Neural crest cell (in vitro differentiated cells): ENCODE measurements at places on chromosomes 1 and 21.

DNA sequence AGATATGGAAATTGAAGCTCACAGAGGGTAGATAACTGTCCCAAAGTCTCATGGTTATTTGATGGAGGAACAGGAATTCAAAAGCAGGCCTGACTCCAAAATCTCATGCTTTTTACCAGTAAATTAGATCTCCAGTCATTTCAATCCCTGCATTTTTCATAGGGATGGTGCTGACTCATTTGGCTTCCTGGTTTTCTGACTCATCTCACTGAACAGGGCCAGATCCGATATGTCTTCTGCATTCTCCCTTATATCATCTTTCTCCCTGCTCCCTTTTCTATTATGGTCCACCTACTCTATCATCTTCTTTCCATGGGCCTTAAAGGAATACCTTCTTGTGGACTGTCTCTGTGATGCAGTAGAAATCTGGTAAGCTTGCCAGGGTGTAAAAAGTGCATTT lies 187.2 kb downstream of the FGGY start:
- H3K27ac ChIP-seq, result no peak overlapping the region
- no peaks in the 10 kb centered on the region for H3K27me3 ChIP-seq
- no peak for DNase-seq
- no peaks in the 10 kb centered on the region for H3K4me1 ChIP-seq

- H3K4me1 ChIP-seq, result no peaks in the 10 kb centered on the region
- DNase-seq, result no peak
- H3K27me3 ChIP-seq, result no peaks in the 10 kb centered on the region
- H3K36me3 ChIP-seq, result peaks cover 7% of the 10 kb centered on the region
Measured at GRCh38 chr1:28494737-28495136, 11.1 kb upstream of the RCC1 start.

- no peaks in the 10 kb centered on the region for H3K27me3 ChIP-seq
- no peak for DNase-seq
- H3K36me3 ChIP-seq, result no peaks in the 10 kb centered on the region
Measured at GRCh38 chr21:35602811-35603362, 457.4 kb downstream of the SETD4 start.

- DNase-seq, result no peak
- H3K4me1 ChIP-seq, result peaks cover 29% of the 10 kb centered on the region
- no peaks in the 10 kb centered on the region for H3K36me3 ChIP-seq
- H3K4me3 ChIP-seq, result no peak overlapping the region
- H3K27me3 ChIP-seq, result no peaks in the 10 kb centered on the region
Measured at GRCh38 chr1:53391296-53391695, 63.4 kb upstream of the LRP8 start.

DNA sequence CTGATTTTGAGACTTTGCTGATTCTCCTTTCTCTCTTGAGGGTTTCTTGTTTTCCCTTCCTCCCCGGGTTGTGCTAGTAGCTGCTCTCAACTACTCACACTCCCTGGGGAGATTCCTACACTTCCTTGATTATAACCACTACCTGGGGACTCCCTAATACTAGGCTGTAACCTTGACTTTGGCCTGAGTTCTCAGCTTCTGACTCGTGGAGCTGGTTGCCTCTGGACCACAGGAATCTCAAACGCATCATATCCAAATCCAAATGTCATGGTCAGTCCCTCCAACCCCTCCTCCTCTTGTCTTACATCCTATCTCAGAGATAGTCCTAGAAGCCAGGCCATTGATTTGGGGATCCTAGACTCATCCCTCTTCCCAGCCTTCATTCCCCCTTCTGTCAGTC lies 12.0 kb downstream of the MOV10 start:
- no peak overlapping the region for H3K4me3 ChIP-seq
- no peaks in the 10 kb centered on the region for H3K36me3 ChIP-seq
- no peak overlapping the region for H3K27ac ChIP-seq
- H3K27me3 ChIP-seq, result no peaks in the 10 kb centered on the region

GRCh38 chr1:116352349-116352813 lies 20.7 kb upstream of the ATP1A1 start:
- H3K4me1 ChIP-seq, result peaks cover 19% of the 10 kb centered on the region
- no peaks in the 10 kb centered on the region for H3K27me3 ChIP-seq
- H3K4me3 ChIP-seq, result no peak overlapping the region

DNA sequence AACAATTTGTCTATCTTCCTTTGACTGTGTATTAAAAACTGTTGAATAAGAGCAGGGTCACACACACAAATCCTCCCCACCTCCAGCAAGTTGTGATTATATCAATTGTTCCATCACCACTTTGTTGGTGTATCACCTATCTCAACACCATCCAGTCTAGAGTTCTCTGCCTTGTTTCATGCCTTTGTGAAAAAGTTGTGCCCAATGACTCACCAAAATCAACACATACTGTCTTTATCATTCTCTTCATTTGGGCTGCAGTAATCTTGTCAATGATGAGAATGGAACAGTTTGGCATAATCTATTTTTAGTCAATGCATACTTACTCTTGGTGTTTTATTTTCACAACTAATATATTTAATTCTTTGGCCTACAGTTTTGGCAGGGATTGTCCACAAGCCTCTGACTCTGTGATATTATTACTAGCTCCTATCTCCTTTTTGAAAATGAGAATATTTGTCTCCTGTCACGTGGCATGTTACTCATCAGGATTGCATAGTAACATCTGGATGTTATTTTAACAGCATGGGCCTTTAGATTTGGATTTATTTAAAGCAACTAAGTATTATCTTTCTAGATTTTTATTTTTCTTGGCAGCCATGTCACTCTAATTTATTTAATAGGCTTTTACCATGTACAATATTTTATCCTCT lies 5.1 kb downstream of the C1orf87 start:
- no peak overlapping the region for H3K27ac ChIP-seq
- peaks cover 27% of the 10 kb centered on the region for H3K27me3 ChIP-seq
- no peak for DNase-seq
- no peaks in the 10 kb centered on the region for H3K36me3 ChIP-seq

- peaks cover 16% of the 10 kb centered on the region for H3K27me3 ChIP-seq
- H3K4me3 ChIP-seq, result no peak overlapping the region
- DNase-seq, result no peak
Measured at GRCh38 chr1:159289060-159289459, 13.1 kb upstream of the FCER1A start.

GRCh38 chr21:36888466-36888865 lies 78.0 kb downstream of the HLCS start:
- H3K4me3 ChIP-seq, result no peak overlapping the region
- H3K4me1 ChIP-seq, result peaks cover 10% of the 10 kb centered on the region
- peak overlapping the region; percentile 39 for H3K27ac ChIP-seq
- H3K27me3 ChIP-seq, result peaks cover 3% of the 10 kb centered on the region
- DNase-seq, result no peak

GRCh38 chr1:20248971-20249612 lies 41.6 kb upstream of the VWA5B1 start:
- DNase-seq, result no peak
- no peaks in the 10 kb centered on the region for H3K36me3 ChIP-seq
- H3K27me3 ChIP-seq, result peaks cover 24% of the 10 kb centered on the region
- H3K27ac ChIP-seq, result no peak overlapping the region
- H3K4me1 ChIP-seq, result no peaks in the 10 kb centered on the region
- H3K4me3 ChIP-seq, result no peak overlapping the region

- DNase-seq, result no peak
- H3K36me3 ChIP-seq, result no peaks in the 10 kb centered on the region
- H3K4me1 ChIP-seq, result no peaks in the 10 kb centered on the region
- no peak overlapping the region for H3K27ac ChIP-seq
- no peak overlapping the region for H3K4me3 ChIP-seq
- H3K27me3 ChIP-seq, result peaks cover 5% of the 10 kb centered on the region
Measured at GRCh38 chr1:206757524-206758266, 12.9 kb upstream of the IL19 start.

- peaks cover 39% of the 10 kb centered on the region for H3K4me1 ChIP-seq
- H3K27ac ChIP-seq, result peak overlapping the region; percentile 97
- H3K36me3 ChIP-seq, result no peaks in the 10 kb centered on the region
- H3K27me3 ChIP-seq, result no peaks in the 10 kb centered on the region
Measured at GRCh38 chr1:204493984-204494280, 673 bp downstream of the PIK3C2B start.

GRCh38 chr1:53847980-53848379 lies 9.9 kb upstream of the NDC1 start:
- no peak for DNase-seq
- peaks cover 26% of the 10 kb centered on the region for H3K36me3 ChIP-seq
- no peak overlapping the region for H3K4me3 ChIP-seq
- H3K4me1 ChIP-seq, result peaks cover 13% of the 10 kb centered on the region
- H3K27ac ChIP-seq, result no peak overlapping the region
- H3K27me3 ChIP-seq, result no peaks in the 10 kb centered on the region

DNA sequence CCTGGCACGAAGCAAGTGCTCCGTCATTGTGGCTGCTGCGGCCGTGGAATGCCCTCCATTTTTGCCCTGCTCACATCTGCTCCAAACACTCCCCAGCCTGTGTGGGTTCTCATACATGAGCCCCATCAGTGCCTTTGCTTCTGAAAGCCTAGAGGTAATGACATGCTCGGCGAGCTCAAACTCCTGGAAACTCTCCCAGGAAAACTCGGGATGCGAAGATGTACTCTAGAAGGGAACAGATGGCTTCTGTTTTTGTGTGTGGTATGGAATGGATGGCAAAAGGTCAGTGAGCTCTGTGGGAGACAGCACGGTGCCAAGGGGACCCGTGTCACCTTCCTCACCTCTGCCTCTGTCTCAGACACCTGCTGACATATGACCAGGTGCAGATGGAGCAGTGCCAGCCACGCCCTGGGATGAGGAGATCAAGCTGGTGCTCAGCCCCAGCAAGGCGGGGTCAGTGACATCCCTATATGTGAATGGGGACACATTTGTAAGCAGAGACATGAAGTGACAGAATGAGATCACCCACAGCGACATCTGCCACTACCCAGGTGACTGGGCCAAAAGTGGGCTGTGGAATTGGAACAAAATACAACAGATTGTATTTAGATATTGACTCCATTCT lies 84.1 kb upstream of the COX20 start:
- H3K36me3 ChIP-seq, result no peaks in the 10 kb centered on the region
- H3K4me3 ChIP-seq, result no peak overlapping the region
- DNase-seq, result no peak
- H3K27ac ChIP-seq, result no peak overlapping the region

GRCh38 chr1:12464045-12464461 lies 154.0 kb downstream of the DHRS3 start:
- H3K27ac ChIP-seq, result no peak overlapping the region
- H3K27me3 ChIP-seq, result no peaks in the 10 kb centered on the region
- H3K4me1 ChIP-seq, result peaks cover 7% of the 10 kb centered on the region
- DNase-seq, result no peak
- H3K36me3 ChIP-seq, result no peaks in the 10 kb centered on the region
- H3K4me3 ChIP-seq, result no peak overlapping the region

DNA sequence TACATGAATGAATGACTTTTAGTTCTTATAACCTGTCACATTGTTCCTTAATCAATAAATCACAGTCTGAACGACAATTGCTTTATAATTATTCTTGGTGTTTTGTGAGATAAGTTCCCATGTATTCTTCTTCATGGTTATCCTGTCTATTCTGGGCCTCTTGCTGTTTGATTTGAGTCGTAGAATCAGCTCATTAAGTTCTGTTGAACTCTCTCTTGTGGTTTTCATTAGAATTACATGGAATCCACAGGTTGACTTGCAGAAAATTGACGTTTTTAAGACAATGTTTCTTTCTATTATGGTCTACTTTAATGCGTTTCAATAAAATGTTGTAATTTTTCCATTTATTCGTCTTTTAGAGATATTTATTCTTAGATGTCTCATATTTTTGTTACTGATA lies 4.0 kb upstream of the LCE1A start:
- peaks cover 10% of the 10 kb centered on the region for H3K36me3 ChIP-seq
- no peak overlapping the region for H3K4me3 ChIP-seq
- H3K27me3 ChIP-seq, result no peaks in the 10 kb centered on the region
- H3K4me1 ChIP-seq, result no peaks in the 10 kb centered on the region
- DNase-seq, result no peak

- no peak overlapping the region for H3K4me3 ChIP-seq
- no peaks in the 10 kb centered on the region for H3K27me3 ChIP-seq
- H3K4me1 ChIP-seq, result peaks cover 28% of the 10 kb centered on the region
- H3K36me3 ChIP-seq, result no peaks in the 10 kb centered on the region
- peak overlapping the region; percentile 98 for H3K27ac ChIP-seq
- DNase-seq, result no peak
Measured at GRCh38 chr1:173507847-173508209, 30.7 kb downstream of the PRDX6 start.

DNA sequence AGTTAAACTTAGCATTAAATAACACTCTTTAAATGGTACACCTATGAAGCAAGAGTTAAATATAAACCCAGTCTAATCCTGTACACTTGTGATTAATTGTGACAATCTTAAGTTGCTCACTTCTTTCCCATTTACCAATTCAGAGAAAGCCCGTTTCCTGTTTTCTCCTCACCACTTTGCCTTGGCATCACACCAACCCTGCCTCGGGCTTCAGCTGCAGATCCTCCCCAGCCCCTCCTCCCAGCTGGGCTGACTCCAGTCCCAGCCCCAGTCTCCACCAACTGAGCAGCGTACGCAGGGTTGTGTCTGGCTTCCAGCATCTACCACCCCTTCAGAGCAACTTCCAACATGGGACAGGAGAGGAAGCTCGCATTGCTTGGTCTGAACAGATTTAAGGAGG lies 4.1 kb downstream of the PYCR2 start:
- H3K27me3 ChIP-seq, result no peaks in the 10 kb centered on the region
- H3K4me3 ChIP-seq, result no peak overlapping the region
- H3K27ac ChIP-seq, result peak overlapping the region; percentile 67
- H3K4me1 ChIP-seq, result peaks cover 20% of the 10 kb centered on the region
- DNase-seq, result no peak
- H3K36me3 ChIP-seq, result peaks cover 4% of the 10 kb centered on the region

DNA sequence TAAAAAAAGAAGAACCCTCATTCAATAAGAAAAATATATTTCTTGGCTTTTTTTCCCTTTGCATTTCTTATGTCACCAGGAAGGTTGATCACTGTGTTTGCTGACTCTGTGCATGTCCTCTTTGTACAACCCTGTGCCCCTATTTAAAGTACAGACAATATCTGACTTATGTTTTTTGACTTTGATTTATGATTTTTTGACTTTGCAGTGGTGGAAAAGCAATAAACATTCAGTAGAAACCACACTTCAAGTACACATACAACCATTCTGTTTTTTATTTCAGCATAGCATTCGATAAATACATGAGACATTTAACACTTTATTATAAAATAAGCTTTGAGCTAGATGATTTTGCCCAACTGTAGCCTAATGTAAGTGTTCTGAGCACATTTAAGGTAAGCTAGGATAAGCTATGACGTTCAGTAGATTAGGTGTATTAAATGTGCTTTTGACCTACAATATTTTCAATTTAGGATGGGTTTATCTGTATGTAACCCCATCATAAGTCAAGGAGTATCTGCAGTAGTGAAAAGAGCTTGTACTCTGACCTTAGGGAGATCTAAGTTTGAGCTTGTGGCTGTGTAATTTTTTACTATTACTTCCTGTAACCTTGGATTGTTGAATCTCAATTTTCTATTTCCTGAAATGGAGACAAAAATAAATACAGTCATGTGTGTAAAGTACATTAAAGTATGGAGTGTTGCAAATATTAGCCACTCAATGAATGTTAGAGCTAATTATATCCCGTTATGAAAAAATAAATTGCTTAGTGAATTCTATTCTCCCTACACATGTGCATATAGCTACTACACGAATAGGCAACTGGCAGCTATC lies 1.2 kb downstream of the RNASEL start:
- H3K4me3 ChIP-seq, result peak overlapping the region; percentile 88
- no peak overlapping the region for H3K27ac ChIP-seq
- peaks cover 20% of the 10 kb centered on the region for H3K4me1 ChIP-seq
- H3K36me3 ChIP-seq, result peaks cover 10% of the 10 kb centered on the region
- no peaks in the 10 kb centered on the region for H3K27me3 ChIP-seq
- DNase-seq, result no peak

- H3K4me3 ChIP-seq, result no peak overlapping the region
- peaks cover 24% of the 10 kb centered on the region for H3K27me3 ChIP-seq
- no peak for DNase-seq
- H3K4me1 ChIP-seq, result peaks cover 2% of the 10 kb centered on the region
- H3K36me3 ChIP-seq, result no peaks in the 10 kb centered on the region
Measured at GRCh38 chr1:154767315-154768240, 102.5 kb downstream of the KCNN3 start.
